BE2C (cell line): ENCODE measurements at places on chromosomes 6 and 20.

DNA sequence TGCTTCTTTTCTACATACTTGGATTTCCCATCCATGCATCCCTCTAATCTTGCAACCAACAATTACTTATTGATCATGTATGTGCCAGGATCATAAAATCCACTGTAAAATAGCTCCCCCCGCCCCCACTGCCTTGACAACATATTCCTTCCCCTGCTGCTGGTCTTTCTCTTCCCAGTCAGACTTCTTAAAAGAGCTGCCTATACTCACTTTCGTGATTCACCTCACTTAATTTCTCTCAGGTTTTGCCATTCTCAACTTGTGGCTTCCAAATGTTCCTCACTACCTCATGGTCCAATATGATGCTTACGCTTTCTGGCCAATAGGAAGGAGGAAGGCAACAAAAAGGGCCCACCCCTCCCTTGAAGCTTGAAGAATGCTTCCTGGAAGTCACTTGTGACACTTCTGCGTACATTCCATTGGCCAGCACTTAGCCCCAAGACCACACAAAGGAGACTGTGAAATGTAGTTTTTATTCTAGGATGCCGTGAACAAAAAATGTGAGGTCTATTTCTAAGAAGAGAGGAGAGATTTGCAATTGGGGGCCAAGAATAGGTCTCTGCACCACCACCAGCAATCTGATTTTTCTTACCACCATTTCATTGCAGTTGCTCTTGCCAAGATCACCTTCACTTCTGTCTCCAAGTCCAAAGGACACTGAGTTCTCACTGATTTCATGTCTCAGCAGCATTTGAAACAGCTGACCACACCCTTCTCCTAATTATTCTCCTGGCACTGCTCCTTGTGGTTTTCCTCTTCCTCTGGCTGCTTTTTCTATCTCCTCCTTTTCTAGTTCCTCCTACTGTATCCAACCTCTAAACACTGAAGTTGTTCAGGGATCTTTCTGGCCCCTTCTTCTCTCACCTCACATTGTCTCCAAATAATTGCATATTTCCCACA lies 30.8 kb downstream of the CD164 start:
- no peak for DNase-seq

GRCh38 chr6:98782772-98783171 lies 51.6 kb upstream of the POU3F2 start:
- no peak for DNase-seq

GRCh38 chr6:5132731-5133130 lies 47.6 kb downstream of the PPP1R3G start:
- no peak for DNase-seq

DNA sequence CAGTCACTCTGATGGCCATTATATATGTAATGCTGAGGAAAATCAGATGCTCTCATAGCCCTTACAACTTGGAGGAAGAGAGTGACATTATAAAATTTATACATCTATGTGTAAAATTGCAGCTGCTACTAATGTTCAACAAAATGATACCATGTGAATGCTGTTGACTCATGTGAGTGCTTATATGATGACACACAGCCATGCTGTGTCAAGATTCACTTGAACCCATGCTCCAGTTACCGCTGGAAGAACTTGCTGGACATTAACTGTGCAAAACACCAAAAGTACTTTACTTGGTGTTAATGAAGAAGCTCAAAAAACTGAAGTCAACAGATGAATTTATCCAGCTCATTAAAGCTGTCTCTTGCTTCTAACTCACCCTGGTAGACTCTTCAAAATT lies 318.9 kb upstream of the PLCB4 start:
- DNase-seq: no peak

DNA sequence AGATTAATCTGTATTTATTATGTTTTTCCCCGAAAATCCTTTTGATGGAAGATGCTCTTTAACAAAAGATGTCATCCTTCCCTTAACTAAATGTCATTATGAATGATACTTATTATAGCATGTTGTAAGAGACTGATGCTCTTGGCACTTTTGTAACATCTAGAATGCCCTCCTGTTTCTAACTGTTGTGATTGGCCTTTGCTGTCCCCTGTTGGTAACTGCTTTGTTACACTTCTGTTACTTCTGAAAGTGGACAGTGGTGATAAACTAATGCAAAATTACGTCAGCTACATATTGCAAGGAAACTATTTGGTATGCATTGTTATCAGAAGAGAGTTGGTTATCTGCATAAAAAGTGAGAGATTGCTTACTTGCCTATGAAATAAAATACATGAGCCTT lies 5.8 kb downstream of the TTK start:
- DNase-seq: no peak

DNA sequence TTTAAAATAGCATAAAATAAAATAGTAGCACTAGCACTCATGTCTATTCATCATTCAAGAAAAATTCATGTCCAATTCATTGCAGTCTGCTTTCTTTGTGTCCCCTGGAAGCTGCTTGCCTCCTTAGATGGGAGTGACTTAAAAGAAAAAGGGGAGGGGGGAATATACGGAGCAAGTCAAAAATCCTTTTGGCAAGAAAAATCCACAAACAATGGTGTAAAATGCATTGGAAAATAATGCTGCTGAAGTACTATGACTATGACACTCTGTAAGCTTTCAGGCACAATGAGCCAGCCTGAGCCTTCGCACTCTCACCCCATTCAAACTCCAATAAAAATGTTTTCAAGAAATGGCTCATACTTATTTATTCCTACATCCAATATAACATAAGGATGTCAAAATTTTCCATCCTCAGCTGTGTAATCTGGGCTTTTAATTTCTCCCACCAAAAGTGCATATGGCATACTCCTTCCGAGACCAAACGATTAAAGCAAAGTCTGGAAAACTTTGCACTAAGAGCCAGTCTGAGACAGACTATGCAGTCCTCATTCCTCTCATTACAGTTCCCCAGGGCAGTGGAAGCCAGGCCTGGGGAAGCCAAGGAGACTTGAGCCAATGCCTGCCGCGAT lies 790 bp downstream of the NEDD9 start:
- DNase-seq: no peak

- no peak for DNase-seq
These were observed 121.3 kb downstream of the TOX2 start for GRCh38 chr20:44035924-44036323.

- DNase-seq: no peak
These were observed 167.4 kb downstream of the SASH1 start for GRCh38 chr6:148509800-148510581.

- DNase-seq: no peak
These were observed 101.2 kb downstream of the HDGFL1 start for GRCh38 chr6:22670605-22671004.

DNA sequence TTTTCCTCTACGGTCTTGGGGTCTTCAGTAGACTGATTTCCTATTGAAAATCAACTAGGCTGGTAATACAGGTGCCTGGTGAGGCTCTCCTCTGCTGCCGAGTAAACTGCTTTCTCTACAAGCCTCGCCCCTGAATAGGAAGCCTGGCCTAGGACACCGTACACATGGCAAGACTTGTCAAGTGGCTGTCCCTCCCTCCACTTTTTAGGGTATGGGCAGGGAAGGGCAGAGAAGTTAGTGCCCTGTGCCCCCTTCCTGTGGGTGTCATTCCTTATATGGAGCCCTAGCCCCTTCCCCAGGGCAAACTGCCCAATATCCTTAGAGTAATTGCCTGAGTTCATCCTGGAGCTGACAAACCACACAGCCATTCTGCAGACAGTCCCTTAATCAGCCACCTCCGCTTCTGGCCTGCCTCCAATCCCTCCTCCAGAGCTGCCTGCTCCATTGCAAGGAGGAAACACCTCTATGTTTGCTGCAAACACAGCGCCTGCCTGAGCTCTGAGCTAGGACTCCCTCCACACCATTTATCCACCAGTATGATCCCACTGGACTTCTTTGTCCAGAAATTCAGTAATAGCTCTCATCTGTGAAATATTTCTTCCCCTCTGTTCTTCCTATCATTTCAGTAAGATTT lies 93.1 kb downstream of the CHD6 start:
- peak; percentile 50 for DNase-seq

GRCh38 chr20:24478584-24478983 lies 9.2 kb downstream of the SYNDIG1 start:
- DNase-seq: no peak

GRCh38 chr6:159829526-159829925 lies 29.4 kb downstream of the PNLDC1 start:
- no peak for DNase-seq

- no peak for DNase-seq
These were observed 37.8 kb downstream of the PTPRT start for GRCh38 chr20:43151901-43152300.

- no peak for DNase-seq
These were observed 317.6 kb downstream of the HDGFL1 start for GRCh38 chr6:22886650-22887581.

DNA sequence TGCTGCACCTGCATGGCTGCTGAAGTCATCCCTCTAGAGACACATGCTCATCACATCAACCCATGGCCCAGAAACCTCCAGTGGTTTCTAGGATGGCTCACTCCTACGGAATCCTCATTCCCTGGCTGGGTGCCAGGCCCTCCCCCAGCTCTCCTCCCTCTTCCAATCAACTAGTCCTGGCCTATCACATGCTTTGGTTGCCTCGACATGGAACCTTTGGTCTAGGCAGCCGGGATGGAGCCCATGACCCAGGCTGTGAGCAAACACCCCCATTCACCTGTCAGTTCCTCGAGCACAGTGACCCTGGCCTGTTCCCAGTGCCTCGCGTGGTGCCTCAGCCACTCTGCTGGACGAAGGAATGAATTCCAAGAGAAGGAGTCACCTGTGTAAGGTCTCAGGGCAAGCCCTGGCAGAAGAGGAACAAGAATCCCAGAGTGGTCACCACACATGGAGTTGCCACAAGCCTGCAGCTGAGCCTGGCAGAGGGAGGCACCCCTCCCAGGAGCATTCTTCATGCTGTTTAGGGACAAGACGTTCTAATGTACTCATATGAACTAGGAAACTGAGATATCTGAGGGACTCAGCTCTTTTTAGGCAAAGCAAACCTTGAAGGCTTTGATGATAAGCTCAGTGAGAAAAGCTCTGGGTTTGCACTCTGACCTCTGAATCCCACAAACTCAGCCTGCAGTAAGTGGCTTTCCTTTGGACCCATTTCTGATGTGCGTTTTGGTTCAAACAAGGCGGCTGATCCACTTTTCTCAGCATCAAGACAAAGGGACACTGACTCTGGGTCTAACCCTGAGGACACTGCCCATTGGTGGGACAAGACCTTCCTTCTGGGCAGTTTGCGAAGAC lies 40.2 kb downstream of the PPP1R3G start:
- DNase-seq: no peak

- no peak for DNase-seq
These were observed 125.2 kb upstream of the MAP3K7 start for GRCh38 chr6:90712114-90712513.

- DNase-seq: no peak
These were observed 9.2 kb downstream of the ZHX3 start for GRCh38 chr20:41308290-41308711.

DNA sequence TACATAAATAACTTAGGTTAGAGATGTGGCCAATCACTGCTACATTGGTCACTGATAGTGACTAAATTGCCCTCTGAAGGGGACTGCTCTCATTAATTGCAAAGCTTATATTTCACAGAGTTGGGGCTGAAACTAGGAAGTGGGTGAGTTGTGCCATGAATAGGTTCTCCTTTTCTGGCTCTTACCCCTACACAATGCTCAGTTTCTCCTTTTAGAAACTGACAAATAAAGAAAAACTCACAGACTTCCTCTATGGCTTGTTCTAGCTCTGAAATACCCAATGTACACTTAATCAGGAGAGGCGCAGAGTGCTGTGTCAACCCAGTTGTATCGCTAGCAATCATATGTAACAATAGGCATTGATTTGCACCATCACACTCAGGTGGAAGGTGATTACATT lies 41.2 kb upstream of the PROKR2 start:
- no peak for DNase-seq

- DNase-seq: no peak
These were observed 38.7 kb downstream of the LAMA4 start for GRCh38 chr6:112215488-112216284.

GRCh38 chr6:154602296-154602695 lies 91.8 kb upstream of the CNKSR3 start:
- no peak for DNase-seq

- no peak for DNase-seq
These were observed 16.3 kb upstream of the FOXC1 start for GRCh38 chr6:1593286-1593957.

GRCh38 chr20:32753731-32754130 lies 8.5 kb upstream of the DNMT3B start:
- no peak for DNase-seq

DNA sequence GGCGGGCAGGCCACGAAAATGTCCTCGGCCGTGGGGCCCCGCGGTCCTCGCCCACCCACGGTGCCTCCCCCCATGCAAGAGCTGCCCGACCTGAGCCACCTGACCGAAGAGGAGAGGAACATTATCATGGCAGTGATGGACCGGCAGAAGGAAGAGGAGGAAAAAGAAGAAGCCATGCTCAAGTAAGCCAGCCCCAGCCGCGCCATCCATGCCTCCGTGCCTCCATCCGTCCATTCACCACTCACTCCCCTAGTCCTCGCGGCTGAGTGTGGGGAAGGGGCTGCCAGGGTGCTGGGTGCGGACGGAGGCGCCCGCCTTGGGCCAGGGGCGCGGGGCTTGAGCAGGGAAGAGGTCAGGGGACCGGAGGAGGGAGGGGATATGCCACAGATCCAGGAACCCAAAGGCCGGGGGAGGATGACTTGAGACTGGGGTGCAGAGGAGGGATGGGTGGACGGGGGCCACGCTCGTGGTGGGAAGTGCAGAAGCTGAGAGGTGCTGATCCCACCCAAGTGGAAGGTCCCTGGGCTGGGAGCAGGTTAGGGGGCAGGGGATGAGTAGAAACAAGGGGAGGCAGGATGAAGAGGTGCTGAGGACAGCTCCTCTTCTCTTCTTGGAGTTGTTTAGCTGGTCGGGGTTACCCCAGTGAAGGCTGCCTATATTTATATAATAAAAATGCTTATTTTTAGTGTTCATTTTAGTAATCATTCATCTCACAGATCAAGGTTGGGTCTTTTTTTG lies 825 bp downstream of the RIMS1 start:
- DNase-seq: no peak

DNA sequence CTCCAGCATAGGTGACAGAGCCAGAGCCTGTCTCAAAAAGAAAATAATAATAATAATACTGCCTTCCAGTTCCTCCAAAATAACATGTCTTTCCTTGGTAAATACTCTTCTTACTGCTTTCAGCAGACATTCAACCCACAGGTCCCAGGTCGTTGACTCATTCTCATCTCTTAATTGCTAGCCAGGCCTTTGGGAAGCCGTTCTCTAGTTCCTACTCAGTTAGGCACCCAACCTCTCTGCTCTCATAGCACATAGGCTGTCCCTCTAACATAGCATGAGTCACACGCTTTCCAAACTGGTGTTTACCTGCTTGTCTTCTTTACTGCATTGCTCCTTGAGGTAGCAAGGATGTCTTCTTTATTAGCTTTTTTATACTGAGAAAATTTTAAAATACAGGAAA lies 98.8 kb downstream of the LAMA2 start:
- no peak for DNase-seq
